Umbilical cord (tissue), 2 donors: ENCODE measurements at places on chromosomes 1 and 21. TPM values are rescaled to one million over a fixed set of nuclear protein-coding genes. Genes with fewer than 3 reads are reported as not detected.

FALEC gene
- total RNA-seq = not detected

DNA sequence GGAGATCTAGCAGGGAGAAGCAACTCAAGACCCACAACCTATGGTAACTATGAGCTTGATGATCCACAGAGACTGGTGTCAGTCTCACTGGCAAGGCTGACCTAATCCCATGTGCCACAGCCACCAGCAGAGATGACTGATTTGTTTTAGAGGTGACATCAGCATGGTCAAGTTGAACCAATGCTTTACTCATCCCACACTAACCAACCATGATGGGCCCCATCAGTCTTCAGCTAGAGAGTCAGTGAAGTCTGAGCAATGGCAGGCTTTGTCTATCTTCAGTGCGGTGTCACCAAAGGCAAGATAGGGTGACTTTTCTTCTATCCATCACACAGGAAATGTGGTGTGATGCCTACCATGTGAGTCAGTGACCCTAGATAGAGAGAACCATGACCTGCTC is 1470.7 kb downstream of the NCAM2 start:
- DNase-seq = no peak

DNA sequence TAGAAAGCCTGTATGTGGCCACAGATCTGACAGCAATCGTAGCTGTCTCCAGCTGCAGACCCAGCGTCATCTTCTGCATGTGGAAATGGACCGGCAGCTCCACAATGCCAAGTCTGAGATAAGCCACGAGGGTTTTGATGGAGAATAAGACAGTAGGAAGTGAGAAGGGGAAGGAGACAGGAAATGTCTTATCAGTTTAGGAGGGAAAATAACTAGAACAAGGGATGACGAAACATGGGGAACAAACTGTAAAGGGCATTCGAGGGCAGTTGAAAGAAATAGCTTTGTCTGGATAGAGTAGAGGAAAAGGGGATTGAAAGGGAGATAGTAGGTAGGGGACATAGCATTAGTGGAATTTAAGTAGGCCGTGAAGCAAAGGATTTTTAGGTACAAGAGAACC is 74.0 kb upstream of the CTTNBP2NL start:
- no peak for DNase-seq

GRCh38 chr1:167808690-167809089 is 86.9 kb downstream of the MPZL1 start:
- no peak for DNase-seq

DNA sequence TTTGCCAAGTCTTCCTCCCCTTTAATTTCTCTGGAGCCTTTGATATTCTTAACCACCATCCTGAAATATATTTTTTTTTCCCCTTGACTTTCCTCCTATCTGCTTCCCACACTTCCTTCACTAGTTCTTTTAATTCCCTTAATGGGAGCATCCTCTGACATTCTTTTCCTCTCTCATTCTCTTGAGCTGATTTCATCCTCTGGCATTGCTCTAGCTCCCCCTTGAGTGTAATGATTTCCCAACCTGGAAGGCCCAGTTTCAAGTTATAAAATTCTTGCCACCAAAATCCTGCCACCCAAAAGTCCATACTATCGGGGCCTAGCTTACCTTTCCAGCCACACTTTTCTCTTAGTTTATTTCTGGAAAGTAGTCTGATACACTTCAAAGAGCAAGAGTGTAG is 39.5 kb upstream of the UBE2U start:
- peak; percentile 54 for DNase-seq

SPRR5 gene
- not detected for total RNA-seq

- DNase-seq = no peak
Measured at GRCh38 chr1:94462606-94463005, 44.4 kb downstream of the ABCD3 start.

- DNase-seq = no peak
Measured at GRCh38 chr1:225544263-225544662, 108.7 kb downstream of the ENAH start.

DNA sequence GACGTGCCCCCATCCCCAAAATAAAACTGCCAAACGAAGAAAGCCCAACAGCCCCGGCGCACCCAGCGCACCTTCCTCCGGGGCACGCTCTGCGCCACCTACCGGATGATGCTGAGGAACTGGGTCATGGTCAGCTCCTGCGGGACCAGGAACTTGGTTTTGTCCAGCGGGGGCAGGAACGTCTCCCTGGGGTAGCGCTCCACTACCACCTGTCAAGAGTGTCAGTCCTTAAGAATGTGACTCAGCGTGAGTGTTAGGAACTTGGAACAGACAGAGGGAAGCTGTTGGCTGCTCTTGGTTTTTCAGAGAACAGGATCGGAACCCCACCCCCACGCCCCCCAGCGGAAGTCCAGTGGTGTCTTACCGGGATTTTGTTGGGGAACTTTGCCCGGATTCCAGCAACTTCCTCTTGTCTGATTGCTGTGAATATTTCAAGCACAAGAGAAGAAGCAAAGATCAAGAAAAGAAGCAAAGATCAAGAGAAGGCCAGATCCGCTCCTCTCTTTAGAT is 431 bp downstream of the MAP1LC3C start:
- DNase-seq = peak; percentile 93

DNA sequence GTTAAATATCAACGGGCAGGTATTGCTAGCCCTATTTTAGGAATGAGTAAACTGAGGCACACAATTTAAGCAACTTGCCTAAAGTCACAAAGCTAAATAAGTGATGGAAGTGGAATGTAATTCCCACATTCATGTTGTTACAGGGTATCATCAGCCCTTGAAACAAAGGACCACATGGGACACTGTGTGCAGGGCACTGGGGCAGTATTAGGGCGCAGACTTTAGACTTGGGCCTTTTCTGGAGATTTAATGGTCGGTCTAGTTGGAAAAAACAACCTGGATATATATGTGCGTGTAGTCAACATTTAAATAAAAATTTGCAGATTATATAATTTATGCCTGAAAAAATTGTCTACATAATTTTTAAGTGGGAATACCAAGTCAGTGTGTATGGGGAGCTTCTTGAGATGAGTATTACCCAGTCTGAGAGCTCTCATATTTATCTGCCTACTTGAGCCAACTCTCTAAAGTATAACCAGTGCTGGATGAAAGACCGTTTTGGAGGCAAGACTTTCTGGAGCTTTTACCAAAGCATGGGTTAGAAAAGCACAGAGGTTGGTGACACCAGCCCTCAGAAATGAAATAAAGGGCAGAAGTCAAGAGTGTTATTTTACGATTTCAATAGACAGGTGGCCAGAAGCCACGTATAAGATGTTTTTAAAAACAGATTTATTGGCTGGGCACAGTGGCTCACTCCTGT is 1.6 kb downstream of the KDM1A start:
- DNase-seq = no peak

- DNase-seq = no peak
Measured at GRCh38 chr1:15885269-15885668, 37.8 kb downstream of the SPEN start.

- DNase-seq = peak; percentile 62
Measured at GRCh38 chr1:17405898-17406759, 33.3 kb downstream of the RCC2 start.

DNA sequence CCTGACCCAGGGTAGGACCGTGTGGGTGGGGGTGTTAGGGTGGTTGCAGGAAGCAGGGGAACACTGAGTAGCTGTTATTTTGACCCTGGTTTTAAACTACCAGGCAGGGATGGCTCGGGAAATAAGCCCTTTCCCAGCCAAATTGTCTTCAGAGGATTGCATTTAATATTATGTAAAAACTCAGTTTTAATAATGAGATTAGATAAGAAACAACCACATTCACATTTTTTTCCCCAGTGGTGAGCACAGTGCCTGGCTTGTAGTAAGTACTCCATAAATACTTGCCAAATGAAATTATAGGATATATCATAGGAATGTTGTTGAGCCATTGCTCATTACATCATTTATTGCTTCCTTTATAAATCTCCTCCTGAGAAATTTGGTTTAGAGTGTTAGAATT is 3.1 kb upstream of the ACP6 start:
- DNase-seq = no peak

KCNAB2 gene
- 4.3 TPM for total RNA-seq

OR10Z1 gene
- 3.6 TPM for total RNA-seq

- DNase-seq = no peak
Measured at GRCh38 chr1:211148366-211148765, 14.4 kb upstream of the KCNH1 start.

S100A1 gene
- total RNA-seq = 0.24 TPM

DNA sequence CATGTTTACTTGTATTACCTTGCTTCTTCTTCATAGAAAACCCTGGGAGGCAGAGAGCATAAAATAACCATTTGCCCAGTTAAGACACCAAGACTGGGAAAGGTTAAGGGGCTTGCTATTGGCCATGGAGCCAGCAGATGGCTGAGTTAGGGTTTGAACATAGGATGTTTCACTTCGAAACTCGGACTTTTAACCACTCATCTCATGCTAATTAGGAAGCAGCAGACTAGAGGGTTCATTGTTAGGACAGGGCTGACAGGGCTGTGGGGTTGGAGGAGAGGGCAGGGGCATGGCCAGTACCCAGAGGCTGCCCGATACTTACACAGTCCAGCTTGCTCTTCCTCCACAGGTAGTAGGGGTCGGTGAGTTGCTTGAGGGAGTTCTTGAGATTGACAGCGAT is 17.0 kb downstream of the SLC26A9 start:
- no peak for DNase-seq

GRCh38 chr1:175172503-175172902 is 20.1 kb downstream of the KIAA0040 start:
- no peak for DNase-seq

DNA sequence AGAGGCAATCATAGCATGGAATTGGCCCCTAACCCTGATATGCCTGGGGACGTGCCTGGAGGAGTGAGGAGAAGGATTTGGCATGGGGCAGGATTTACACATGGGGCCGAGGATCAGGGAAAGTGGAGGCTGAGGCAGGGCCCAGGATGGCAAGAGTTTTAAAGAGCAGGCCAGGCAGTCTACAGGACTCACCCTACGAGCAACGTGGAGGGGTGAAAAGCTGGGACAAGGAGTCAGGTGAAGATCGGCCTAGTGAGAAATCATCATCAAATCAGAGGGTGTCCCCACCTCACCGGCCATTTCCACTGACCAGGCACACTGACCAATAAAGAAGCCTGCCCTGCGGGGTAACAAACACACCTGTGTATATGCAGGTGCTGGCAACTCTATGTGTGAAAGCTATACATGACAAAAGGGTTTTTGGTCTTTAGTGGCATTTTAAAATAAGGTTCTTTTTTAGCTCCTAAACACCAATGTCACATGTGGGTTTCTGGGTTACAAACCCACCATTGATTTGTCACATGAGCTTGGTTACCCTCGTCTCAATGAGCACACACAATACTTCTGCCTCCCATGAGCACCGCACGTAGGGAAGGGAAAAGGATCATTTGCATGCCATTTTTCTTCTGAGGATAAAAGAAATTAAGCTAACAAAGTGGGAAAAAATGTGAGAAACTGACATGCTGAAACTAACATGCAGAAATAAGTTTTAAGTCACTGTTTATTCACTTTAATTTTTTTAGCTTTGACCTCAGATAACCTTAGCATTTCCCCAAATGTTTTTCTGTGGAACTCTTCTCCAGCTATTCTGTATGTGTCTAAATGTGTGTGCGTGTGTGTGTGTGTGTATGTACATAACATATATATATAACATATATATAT is 168.1 kb upstream of the EDN2 start:
- DNase-seq = no peak
